Stromal cell of bone marrow (primary cell): ENCODE measurements at places on chromosomes 1 and 21.
A peak's percentile ranks its signal among the peaks of the same experiment; 100 is the strongest.

DNA sequence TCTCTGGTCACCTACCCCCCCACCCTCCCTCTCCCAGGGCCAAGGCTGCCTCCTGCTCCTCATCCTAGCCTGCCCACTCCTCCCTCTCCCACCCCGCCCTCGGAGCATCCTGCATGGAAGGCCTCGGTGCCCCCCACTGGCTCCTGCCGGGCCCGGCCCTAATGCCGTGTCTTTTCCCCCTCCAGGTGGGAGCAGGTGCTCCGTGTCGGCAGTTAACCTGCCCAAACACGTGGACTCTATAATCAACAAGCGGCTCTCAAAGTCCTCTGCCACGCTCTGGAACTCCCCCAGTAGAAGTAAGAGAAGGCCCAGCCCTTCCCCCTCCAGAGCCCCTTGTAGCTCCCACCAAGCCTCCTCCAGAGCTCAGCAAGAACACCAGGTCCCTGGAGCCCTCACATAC, 18.8 kb downstream of the MAP7D1 start:
- no peak for DNase-seq

- DNase-seq, result peak; percentile 20
Observed at GRCh38 chr21:42818328-42818749, 61.0 kb downstream of the WDR4 start.

DNA sequence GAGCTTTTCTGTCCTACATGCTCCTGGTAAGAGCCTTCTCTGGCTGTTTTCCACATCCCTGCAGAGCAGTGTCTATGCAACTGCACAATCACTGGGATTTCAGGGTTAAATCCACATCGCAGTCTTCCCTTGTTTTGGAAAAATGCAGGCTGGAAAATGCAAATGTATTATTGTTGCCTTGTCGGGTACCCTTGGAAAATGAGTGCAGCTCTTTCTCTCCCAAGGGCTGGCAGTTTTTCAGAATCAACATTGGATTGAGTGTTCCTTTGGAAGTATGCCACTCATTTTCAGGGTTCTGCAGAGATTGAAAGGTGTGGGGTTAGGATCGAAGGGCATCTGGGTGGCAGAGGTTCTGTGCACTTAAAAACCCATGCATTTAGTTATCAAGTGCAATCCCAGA, 3.2 kb downstream of the NOS1AP start:
- DNase-seq, result no peak

GRCh38 chr1:99675292-99675691, 29.4 kb downstream of the PALMD start:
- no peak for DNase-seq

- no peak for DNase-seq
Observed at GRCh38 chr1:42240966-42241755, 76.6 kb upstream of the GUCA2A start.

DNA sequence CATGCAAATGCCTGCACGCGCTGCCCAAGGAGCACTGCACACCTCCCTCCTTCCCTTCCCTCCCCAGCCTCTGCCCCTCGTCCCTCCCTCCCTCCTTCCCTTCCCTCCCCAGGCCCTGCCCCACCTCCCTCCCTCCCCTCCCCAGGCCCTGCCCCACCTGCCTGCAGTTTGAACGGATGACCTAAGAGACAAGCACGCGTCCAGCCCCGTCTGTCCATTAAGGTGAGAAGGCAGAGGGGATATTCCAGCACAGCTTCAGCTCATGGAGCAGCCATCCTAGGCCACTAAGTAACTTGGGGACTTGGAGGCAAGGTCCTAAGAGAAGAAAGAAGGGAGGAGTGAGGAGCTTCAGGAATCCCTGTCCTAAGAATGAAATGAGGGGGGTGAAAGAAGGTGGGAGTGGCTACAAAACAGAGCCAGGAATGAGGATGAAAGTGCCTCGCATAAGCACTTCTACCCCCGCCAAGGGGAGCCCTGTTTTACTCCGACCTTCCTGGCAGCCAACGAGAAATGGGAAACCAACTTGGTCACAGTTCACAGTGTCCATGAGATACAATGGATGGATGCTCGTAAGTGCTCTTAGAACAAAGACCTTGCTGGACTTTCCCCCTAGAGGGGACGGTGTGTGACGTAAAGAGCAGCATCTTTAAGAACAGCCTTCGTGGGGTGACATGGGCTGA, 21.3 kb upstream of the EFHD2 start:
- no peak for DNase-seq

GRCh38 chr1:116513956-116514355, 56.9 kb downstream of the CD58 start:
- no peak for DNase-seq

- peak; percentile 28 for DNase-seq
Observed at GRCh38 chr1:154155251-154155650, 378 bp upstream of the NUP210L start.

GRCh38 chr1:27478098-27478497, 11.9 kb downstream of the WASF2 start:
- DNase-seq, result no peak

GRCh38 chr1:9887070-9887469, 23.0 kb downstream of the CTNNBIP1 start:
- no peak for DNase-seq

DNA sequence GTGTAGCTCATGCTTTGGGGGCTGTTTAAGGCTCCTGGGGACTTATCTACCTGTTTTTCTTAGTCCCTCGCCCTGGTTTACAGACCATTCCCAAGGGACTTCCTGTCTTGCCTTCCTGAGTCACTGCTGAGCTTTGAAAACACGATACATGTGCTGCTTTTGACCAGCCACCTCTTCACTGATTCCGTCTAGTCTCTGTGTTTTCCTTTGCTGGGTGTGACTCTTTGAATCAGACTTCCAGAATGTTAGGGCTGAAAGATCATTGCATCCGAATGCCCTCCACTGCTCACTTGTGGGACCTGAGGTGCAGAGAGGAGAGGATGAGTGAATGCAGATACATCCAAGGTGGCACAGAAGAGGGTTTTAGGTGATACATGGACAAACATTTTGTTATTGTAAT, 35.4 kb upstream of the CITED4 start:
- DNase-seq, result peak; percentile 25

DNA sequence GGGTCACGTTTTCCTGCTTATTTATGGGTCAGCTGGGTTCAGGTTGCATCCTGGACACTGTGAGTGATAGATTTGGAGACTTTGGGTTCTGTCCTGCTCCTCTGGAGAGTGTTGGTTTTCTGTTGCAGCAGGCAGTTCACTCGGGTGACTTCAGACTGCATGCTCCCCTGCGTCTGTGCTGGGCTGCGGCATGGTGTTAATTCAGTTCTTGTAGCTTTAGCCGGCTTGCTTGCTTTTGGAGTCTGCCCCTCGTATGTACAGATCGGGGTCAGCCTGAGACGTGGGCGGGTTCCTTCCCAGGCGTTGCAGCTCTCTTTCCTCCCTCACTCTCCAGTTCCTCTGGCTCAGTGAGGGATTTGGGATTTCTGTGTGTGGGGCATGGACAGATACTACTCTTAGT, 38.0 kb downstream of the PCNT start:
- no peak for DNase-seq

GRCh38 chr1:81967951-81968350, 167.2 kb downstream of the ADGRL2 start:
- no peak for DNase-seq

- DNase-seq, result no peak
Observed at GRCh38 chr1:222061711-222062359, 319.9 kb upstream of the DUSP10 start.

GRCh38 chr1:41696381-41696780, 211.9 kb upstream of the EDN2 start:
- no peak for DNase-seq

GRCh38 chr1:29519788-29520110, 283.4 kb downstream of the PTPRU start:
- DNase-seq, result no peak

- no peak for DNase-seq
Observed at GRCh38 chr1:86971778-86972177, 57.3 kb downstream of the HS2ST1 start.

DNA sequence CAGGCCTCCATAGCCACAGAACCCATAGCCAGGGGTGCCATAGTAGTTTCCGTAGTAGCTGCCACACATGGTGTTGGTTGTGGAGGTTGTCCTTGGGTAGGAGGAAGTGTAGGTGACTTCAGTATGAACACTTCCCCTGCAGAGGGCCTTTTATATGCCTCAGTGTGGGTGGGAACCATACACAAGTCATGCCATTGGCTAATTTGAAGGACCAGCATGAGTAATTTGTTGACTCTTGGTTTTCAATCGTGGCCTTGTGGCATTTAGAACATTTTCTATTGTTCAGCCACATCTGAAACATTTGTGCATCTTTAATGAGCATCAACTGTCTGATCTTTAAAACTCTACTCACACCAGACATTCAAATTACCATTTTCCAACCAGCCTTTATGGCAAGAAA, at the start of gene KRTAP6-1:
Gene KRTAP6-1, minus strand, starts transcription at position 95 of the 400 bp plus-strand sequence. Its CDS starts 26 bp downstream, at position 69.
- no peak for DNase-seq

DNA sequence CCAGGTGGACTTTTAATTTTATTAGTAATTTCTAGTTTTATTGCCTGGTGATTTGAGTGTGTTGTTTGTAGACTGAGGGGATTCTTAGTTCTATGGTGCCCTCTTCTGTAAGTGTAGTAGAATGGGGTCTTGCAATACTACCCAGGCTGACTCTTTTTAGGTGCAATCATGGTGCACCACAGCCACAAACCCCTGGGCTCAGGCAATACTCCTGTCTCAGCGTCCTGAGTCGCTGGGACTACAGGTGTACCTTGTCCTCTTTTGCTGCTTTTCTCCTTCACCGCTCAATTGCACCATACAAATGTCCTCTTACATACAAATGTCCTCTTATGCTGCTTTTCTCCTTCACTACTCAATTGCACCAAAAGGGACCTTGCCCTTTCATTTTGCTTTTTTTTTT, 43.1 kb downstream of the SCP2 start:
- DNase-seq, result no peak

- peak; percentile 43 for DNase-seq
Observed at GRCh38 chr1:30888391-30888790, 20.2 kb downstream of the SDC3 start.

GRCh38 chr1:31591425-31592093, 15.2 kb downstream of the TINAGL1 start:
- no peak for DNase-seq

GRCh38 chr1:43348343-43348808, 10.4 kb upstream of the CDC20 start:
- no peak for DNase-seq

GRCh38 chr1:24764439-24764838, 19.2 kb downstream of the CLIC4 start:
- DNase-seq, result no peak

DNA sequence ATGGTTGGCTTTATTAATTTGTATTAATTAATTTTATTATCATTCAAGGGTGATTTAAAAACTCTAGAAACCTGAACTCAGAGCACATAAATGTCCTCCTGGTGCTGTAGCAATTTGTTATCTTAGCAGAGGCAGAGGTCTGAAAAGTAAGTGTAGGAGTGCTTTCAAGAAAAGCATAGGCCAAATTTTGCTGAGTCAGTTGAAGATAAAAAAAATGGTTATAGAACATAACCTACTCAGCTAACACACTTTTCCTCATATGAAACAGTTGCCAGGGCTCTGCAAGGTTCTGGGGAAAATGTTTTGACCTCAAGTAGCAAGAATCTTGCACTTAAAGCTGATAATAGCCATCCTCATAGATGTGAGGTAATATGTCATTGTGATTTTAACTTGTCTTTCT, 53.5 kb upstream of the CHODL start:
- DNase-seq, result no peak
